ENCODE measurements at places on chromosomes 4 and X.

GRCh38 chrX:154019061-154019621 is 561 bp downstream of the IRAK1 start:
- no peak for DNase-seq
- peak overlapping the region; percentile 44 for H3K4me3 ChIP-seq
- no peaks in the 10 kb centered on the region for H3K36me3 ChIP-seq
- H3K27ac ChIP-seq: peak overlapping the region; percentile 57
- H3K4me1 ChIP-seq: no peaks in the 10 kb centered on the region

DNA sequence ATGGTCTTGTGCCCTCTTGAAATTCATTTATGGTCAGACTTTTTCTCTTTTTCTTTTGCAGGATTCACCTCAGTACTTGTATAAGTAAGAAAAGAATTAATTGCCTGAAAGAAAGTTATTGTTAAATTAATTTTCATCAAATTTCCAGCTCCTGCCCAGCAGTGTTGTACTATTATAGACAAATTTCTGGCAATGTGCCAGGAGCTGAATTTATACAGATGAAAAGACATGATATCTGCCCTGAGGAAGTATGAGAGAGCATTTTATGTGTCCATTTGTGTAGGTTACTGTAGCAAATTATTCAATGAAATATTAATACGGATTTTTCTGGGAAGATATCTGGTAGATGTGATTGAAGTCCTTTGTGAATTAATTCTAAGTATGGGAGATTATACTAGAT is 2371.5 kb upstream of the TENM3 start:
- H3K27me3 ChIP-seq: no peaks in the 10 kb centered on the region
- H3K4me1 ChIP-seq: no peaks in the 10 kb centered on the region
- no peaks in the 10 kb centered on the region for H3K36me3 ChIP-seq
- no peak overlapping the region for H3K4me3 ChIP-seq
- no peak for DNase-seq

GRCh38 chr4:54683616-54684346 is 26.0 kb downstream of the KIT start:
- DNase-seq: no peak
- H3K4me1 ChIP-seq: no peaks in the 10 kb centered on the region
- no peak overlapping the region for H3K27ac ChIP-seq

- no peak overlapping the region for H3K27ac ChIP-seq
- H3K27me3 ChIP-seq: no peaks in the 10 kb centered on the region
- no peaks in the 10 kb centered on the region for H3K36me3 ChIP-seq
- DNase-seq: no peak
- no peaks in the 10 kb centered on the region for H3K4me1 ChIP-seq
- H3K4me3 ChIP-seq: no peak overlapping the region
Measured at GRCh38 chr4:113634081-113634969, 127.2 kb downstream of the CAMK2D start.

- H3K27me3 ChIP-seq: no peaks in the 10 kb centered on the region
- DNase-seq: no peak
- no peaks in the 10 kb centered on the region for H3K4me1 ChIP-seq
Measured at GRCh38 chr4:111773858-111774257, 371.4 kb upstream of the FAM241A start.

- no peak overlapping the region for H3K4me3 ChIP-seq
- no peaks in the 10 kb centered on the region for H3K36me3 ChIP-seq
- DNase-seq: no peak
- H3K27ac ChIP-seq: no peak overlapping the region
Measured at GRCh38 chrX:151030845-151031244, 47.7 kb downstream of the HMGB3 start.

GRCh38 chr4:173146456-173146855 is 22.2 kb upstream of the GALNT7 start:
- H3K36me3 ChIP-seq: no peaks in the 10 kb centered on the region
- H3K27me3 ChIP-seq: no peaks in the 10 kb centered on the region
- H3K4me3 ChIP-seq: no peak overlapping the region
- H3K4me1 ChIP-seq: no peaks in the 10 kb centered on the region
- no peak overlapping the region for H3K27ac ChIP-seq
- DNase-seq: no peak

DNA sequence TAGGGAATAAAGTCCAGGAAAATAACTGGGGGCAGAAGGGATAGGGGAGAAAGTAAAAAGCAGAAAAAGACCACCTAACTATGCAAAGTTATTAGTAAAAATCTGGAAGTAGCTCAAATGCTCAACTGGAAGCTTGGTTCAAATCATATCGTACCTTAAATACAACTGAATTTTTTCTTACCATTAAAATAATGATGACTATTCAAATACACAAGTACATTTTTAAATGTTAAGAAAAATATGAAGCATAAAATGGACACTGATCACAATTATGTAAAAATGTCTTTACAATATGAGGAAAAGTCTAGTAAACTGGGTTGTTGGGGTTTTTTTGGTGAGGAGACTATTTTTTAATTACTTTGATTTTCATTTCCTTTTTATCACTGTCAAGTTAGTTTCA is 3.1 kb downstream of the BRWD3 start:
- H3K27me3 ChIP-seq: no peaks in the 10 kb centered on the region

- no peak overlapping the region for H3K4me3 ChIP-seq
- no peak for DNase-seq
- H3K4me1 ChIP-seq: no peaks in the 10 kb centered on the region
- no peak overlapping the region for H3K27ac ChIP-seq
- H3K27me3 ChIP-seq: no peaks in the 10 kb centered on the region
Measured at GRCh38 chr4:186780291-186781031, 56.8 kb upstream of the FAT1 start.

DNA sequence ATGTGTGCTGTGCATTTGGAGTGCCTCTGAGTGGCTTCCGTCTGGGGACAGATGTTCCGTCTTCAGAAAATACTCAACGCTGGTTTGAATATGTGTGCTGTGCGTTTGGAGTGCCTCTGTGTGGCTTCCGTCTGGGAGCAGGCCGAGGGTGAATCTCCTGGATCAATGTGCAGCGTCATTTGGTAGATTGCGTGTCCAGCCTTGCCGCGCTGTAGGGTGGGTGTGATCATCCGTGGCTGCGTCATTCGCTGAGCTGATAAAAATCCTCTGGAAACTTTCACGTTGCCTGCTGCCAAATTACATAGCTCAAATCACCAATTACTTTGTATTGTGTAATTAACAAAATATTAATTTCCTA is 12.1 kb downstream of the UVSSA start:
- no peaks in the 10 kb centered on the region for H3K36me3 ChIP-seq
- H3K27me3 ChIP-seq: no peaks in the 10 kb centered on the region
- H3K4me3 ChIP-seq: no peak overlapping the region
- DNase-seq: no peak
- no peak overlapping the region for H3K27ac ChIP-seq

DNA sequence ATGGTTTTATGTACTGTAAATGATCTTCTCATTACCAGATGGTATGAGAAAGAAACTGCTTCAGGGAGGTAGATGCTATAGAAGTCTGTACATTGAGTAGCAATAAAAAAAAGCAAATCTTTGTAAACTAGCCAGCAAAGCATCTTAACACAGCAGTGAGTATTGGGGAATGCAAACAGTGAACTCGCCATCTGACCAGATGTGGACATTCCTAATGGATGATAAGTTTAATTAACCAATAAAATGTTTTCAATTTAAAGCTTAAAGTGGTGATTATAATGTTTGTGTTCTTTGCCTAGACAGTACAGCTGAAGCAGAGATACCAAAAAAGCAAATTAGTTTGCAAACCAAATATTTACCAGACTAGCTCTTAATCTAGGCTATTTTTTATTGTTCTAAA is 1144.2 kb downstream of the FAT4 start:
- no peaks in the 10 kb centered on the region for H3K4me1 ChIP-seq
- no peak overlapping the region for H3K4me3 ChIP-seq
- DNase-seq: no peak
- H3K27ac ChIP-seq: no peak overlapping the region
- H3K27me3 ChIP-seq: no peaks in the 10 kb centered on the region
- H3K36me3 ChIP-seq: no peaks in the 10 kb centered on the region

GRCh38 chrX:54494166-54494988 is 1.7 kb downstream of the FGD1 start:
- no peaks in the 10 kb centered on the region for H3K36me3 ChIP-seq
- no peak overlapping the region for H3K27ac ChIP-seq
- peak overlapping the region; percentile 55 for H3K4me3 ChIP-seq
- H3K27me3 ChIP-seq: no peaks in the 10 kb centered on the region
- H3K4me1 ChIP-seq: no peaks in the 10 kb centered on the region

- H3K27me3 ChIP-seq: no peaks in the 10 kb centered on the region
- H3K4me1 ChIP-seq: no peaks in the 10 kb centered on the region
- H3K27ac ChIP-seq: no peak overlapping the region
- no peaks in the 10 kb centered on the region for H3K36me3 ChIP-seq
- H3K4me3 ChIP-seq: no peak overlapping the region
- no peak for DNase-seq
Measured at GRCh38 chr4:52824270-52824602, 37.9 kb upstream of the RASL11B start.

- no peaks in the 10 kb centered on the region for H3K4me1 ChIP-seq
- no peaks in the 10 kb centered on the region for H3K36me3 ChIP-seq
- H3K4me3 ChIP-seq: no peak overlapping the region
- no peak for DNase-seq
Measured at GRCh38 chr4:63529581-63530337, 879.5 kb downstream of the TECRL start.

- DNase-seq: no peak
- no peaks in the 10 kb centered on the region for H3K36me3 ChIP-seq
- H3K27ac ChIP-seq: no peak overlapping the region
- no peak overlapping the region for H3K4me3 ChIP-seq
- H3K27me3 ChIP-seq: peaks cover under 1% of the 10 kb centered on the region
Measured at GRCh38 chr4:3643518-3644433, 111.6 kb upstream of the LRPAP1 start.

- no peaks in the 10 kb centered on the region for H3K27me3 ChIP-seq
- H3K4me1 ChIP-seq: no peaks in the 10 kb centered on the region
- no peak overlapping the region for H3K4me3 ChIP-seq
- no peaks in the 10 kb centered on the region for H3K36me3 ChIP-seq
Measured at GRCh38 chr4:178633263-178633662, 1191.0 kb upstream of the AGA start.

GRCh38 chr4:89715631-89716030 is 121.3 kb downstream of the SNCA start:
- no peaks in the 10 kb centered on the region for H3K36me3 ChIP-seq
- peaks cover under 1% of the 10 kb centered on the region for H3K4me1 ChIP-seq
- H3K27me3 ChIP-seq: no peaks in the 10 kb centered on the region
- no peak overlapping the region for H3K27ac ChIP-seq
- no peak overlapping the region for H3K4me3 ChIP-seq
- no peak for DNase-seq

DNA sequence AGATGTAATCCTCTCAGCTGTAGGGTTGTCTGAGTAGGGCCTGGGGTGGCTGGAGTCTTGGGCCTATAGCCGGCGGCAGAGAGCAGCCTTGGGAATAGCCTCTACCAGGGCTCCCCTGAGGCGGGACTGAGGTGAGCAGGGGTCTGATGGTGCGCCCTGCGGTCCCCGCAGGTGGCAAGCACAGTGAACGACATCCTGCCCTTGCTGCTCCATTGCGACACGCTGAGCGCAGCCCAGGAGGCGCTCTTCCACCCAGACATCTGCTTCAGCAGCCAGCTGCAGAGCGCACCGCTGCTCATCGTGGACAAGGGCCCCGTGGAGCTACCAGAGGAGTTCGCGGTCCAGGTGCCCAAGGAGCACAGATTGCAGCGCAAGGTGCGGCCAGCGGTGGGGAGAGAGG is 317.0 kb downstream of the ADGRL3 start:
- no peak for DNase-seq
- no peaks in the 10 kb centered on the region for H3K36me3 ChIP-seq
- H3K4me1 ChIP-seq: no peaks in the 10 kb centered on the region

DNA sequence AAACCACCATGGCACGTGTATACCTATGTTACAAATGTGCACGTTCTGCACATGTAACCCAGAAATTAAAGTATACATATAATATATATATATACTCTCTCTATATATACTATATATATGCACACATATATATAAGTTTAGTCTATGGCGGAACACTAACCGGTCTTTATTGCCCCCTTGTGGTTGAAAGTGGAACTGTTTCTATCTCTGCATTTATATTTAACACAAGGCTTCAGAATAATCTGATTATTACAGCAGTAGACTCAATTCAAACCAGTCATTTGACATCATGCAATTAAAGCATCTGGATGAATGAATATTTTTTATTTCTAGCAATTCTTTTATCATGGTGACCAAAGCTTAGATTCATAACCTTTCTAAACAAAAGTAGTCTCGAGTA is 14.6 kb downstream of the RAB9B start:
- no peak overlapping the region for H3K27ac ChIP-seq
- H3K36me3 ChIP-seq: no peaks in the 10 kb centered on the region
- DNase-seq: peak; percentile 33
- H3K4me1 ChIP-seq: no peaks in the 10 kb centered on the region
- H3K27me3 ChIP-seq: no peaks in the 10 kb centered on the region

GRCh38 chr4:1958276-1959103 is 50.3 kb downstream of the NELFA start:
- no peak overlapping the region for H3K4me3 ChIP-seq
- no peaks in the 10 kb centered on the region for H3K27me3 ChIP-seq
- H3K36me3 ChIP-seq: no peaks in the 10 kb centered on the region
- DNase-seq: no peak
- H3K27ac ChIP-seq: no peak overlapping the region
- H3K4me1 ChIP-seq: no peaks in the 10 kb centered on the region

GRCh38 chrX:116135277-116135676 is 35.3 kb upstream of the AGTR2 start:
- no peaks in the 10 kb centered on the region for H3K27me3 ChIP-seq
- H3K4me3 ChIP-seq: no peak overlapping the region
- H3K4me1 ChIP-seq: no peaks in the 10 kb centered on the region
- H3K27ac ChIP-seq: no peak overlapping the region
- no peaks in the 10 kb centered on the region for H3K36me3 ChIP-seq
- DNase-seq: no peak

DNA sequence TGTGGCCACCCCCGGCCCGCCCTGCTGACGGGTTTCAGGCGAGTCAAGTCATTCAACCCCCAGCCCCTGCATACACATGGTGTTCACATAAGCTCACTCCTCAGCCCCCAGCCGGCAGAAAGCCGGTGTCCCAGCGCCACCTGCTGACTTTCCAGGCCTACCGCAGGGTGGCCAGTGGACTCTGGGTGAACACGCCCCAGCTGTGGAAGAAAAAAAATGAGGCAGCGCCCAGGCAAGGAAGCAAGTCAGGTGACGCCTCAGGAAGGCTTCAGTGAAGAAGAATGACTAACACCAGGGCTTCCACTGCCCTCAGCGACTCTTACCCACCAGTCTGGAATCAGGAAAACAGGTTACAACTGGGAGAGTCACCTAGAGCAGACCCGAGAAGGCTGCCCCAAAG is 15.8 kb downstream of the BCAP31 start:
- peak; percentile 64 for DNase-seq
- H3K4me1 ChIP-seq: no peaks in the 10 kb centered on the region
- no peaks in the 10 kb centered on the region for H3K27me3 ChIP-seq
- H3K4me3 ChIP-seq: no peak overlapping the region
- no peaks in the 10 kb centered on the region for H3K36me3 ChIP-seq
- H3K27ac ChIP-seq: no peak overlapping the region
